ENCODE measurements at places on chromosomes 5 and 9.

DNA sequence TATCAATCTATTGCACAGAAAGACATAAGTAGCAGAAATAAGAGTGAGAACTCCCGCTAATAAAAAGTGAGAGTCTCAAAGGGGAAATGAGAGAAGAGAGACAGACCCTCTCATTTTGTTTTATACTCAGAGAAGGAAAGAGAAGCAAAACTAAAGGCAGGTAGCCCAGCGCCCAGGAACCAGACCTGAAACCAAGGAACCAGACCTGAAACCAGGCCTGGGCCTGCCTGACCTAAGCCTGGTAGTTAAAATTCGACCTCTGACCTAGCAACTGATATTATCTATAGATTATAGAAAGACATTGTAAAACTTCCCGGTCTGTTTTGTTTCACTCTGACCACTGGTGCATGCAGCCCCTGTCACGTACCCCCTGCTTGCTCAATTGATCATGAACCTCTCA, 134.5 kb upstream of the SEMA6A start:
- H3K36me3 ChIP-seq: no peaks in the 10 kb centered on the region
- no peaks in the 10 kb centered on the region for H3K4me1 ChIP-seq
- no peak for DNase-seq
- H3K27me3 ChIP-seq: no peaks in the 10 kb centered on the region

DNA sequence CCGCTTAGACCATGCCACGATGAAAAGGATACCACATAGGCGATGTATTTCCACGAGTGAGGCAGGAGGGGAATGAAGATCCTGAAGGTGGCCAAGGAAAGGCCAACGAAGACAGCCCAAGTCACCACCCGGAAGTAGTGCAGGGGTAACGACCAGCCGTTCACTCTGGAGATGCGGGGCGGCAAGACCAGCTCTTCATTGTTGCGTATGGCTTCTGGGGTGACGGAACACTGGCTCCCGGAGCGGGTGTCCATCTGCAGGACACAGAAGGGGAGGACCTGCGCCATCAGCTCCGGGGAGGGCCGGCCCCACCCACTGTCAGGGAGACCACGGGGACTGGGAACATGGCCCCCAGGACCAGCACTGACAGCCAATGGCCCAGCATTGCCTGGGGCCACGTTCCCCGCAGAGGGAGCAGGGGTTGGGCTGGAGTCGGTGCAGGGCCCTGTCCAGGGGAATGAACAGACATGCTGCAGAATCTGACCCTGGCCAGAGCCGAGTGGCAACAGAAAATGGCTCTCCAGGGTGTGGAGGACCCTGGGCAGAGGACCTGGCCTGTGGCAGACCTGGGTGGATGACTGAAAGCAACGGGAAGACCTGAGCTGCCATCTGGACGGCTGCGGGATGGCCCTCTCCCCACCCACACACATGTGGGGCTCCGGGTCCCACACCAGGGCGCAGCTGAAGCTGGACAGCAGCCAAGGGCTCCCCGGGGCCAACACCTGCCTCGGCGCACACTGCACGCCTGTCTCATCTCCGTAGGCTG, 17.7 kb downstream of the ZDHHC11B start:
- no peaks in the 10 kb centered on the region for H3K4me1 ChIP-seq
- no peak overlapping the region for H3K4me3 ChIP-seq
- peaks cover 3% of the 10 kb centered on the region for H3K27me3 ChIP-seq
- no peaks in the 10 kb centered on the region for H3K36me3 ChIP-seq

DNA sequence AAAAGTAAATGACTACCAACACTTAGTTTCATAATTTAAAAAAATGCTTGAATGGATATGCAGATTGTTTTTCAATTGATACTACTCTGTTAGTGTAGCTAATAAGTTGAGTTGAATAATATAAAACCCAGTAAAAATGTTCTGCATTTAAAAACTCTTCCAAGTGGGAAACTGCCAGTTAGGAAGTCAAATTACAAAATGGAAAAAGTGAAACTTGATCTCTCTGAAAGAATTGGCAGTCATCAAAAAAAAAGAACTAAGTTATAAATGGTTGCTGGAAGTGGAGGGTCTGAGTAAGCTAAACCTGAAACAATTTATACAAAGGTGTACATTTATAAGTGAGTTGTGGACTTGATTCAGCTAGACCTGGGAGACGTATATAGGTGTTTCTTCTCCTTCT, 52.4 kb downstream of the VCAN start:
- no peak overlapping the region for H3K4me3 ChIP-seq
- DNase-seq: no peak
- peaks cover 2% of the 10 kb centered on the region for H3K27me3 ChIP-seq
- no peaks in the 10 kb centered on the region for H3K4me1 ChIP-seq
- no peaks in the 10 kb centered on the region for H3K36me3 ChIP-seq

- peaks cover 2% of the 10 kb centered on the region for H3K4me1 ChIP-seq
- no peaks in the 10 kb centered on the region for H3K36me3 ChIP-seq
- no peak for DNase-seq
- H3K27me3 ChIP-seq: peaks cover 12% of the 10 kb centered on the region
Observed at GRCh38 chr5:59768152-59769040, 125.1 kb downstream of the PDE4D start.

GRCh38 chr5:4882186-4882585, 257.9 kb upstream of the ADAMTS16 start:
- H3K4me3 ChIP-seq: no peak overlapping the region
- no peak overlapping the region for H3K27ac ChIP-seq
- H3K4me1 ChIP-seq: no peaks in the 10 kb centered on the region
- H3K27me3 ChIP-seq: peaks cover 2% of the 10 kb centered on the region
- H3K36me3 ChIP-seq: no peaks in the 10 kb centered on the region
- DNase-seq: no peak

DNA sequence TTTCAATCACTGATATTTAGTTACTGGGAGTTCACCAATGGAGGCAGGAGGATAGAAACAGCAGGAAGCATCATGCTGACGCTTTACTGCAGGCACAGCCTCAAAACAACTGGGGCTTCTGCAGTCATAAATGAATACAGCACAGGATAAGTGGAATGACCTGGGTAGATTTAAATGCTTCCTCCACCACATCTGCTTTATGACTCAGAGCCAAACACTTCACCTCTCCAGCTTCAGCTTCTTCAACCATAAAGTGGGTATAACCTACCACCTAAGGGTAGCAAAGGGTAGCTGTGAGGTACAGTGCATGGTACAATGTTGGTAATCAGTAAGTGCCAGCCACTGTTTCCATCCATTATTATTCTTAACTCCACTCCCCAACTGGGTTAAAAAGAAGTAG, 28.4 kb downstream of the RASEF start:
- H3K36me3 ChIP-seq: no peaks in the 10 kb centered on the region
- H3K27me3 ChIP-seq: no peaks in the 10 kb centered on the region
- no peak for DNase-seq
- H3K4me3 ChIP-seq: no peak overlapping the region

GRCh38 chr5:177591690-177592009, 353 bp upstream of the TMED9 start:
- peaks cover 29% of the 10 kb centered on the region for H3K4me1 ChIP-seq
- peaks cover 7% of the 10 kb centered on the region for H3K36me3 ChIP-seq
- no peak for DNase-seq
- peak overlapping the region; percentile 96 for H3K4me3 ChIP-seq

GRCh38 chr9:126390923-126391322, 64.3 kb downstream of the MVB12B start:
- H3K36me3 ChIP-seq: peaks cover 4% of the 10 kb centered on the region
- no peak overlapping the region for H3K27ac ChIP-seq
- H3K27me3 ChIP-seq: peaks cover 1% of the 10 kb centered on the region

GRCh38 chr9:136848393-136849037, 694 bp upstream of the PHPT1 start:
- peak; percentile 35 for DNase-seq
- H3K27me3 ChIP-seq: peaks cover 27% of the 10 kb centered on the region
- H3K27ac ChIP-seq: peak overlapping the region; percentile 90
- peaks cover 3% of the 10 kb centered on the region for H3K36me3 ChIP-seq

DNA sequence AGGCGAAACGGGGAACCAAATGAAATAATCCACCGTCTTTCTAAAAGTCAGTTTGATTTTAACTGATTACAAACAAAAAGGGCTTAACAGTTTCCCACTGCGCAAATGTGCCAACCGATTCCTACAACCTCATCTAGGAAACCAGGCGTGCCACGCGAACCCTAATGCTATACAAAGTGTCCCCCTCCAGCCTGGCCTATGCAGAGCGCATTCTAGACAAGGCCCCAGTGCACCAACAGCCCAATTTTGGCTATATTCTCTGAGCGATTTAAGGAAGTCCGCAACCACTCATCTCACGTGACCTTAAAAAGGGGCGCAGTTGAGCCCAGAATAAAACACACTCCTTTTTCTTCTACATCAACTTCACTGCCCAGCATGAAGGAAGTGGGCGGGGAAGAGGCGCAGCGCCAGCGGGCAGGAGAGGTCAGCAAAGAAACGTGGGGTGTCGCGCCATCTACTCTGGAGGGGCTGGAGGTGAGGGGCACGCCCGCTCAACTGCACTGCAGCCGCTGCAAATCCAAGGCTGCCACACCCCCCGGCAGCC, 779 bp downstream of the FAM13B start:
- peak overlapping the region; percentile 95 for H3K27ac ChIP-seq
- peak overlapping the region; percentile 100 for H3K4me3 ChIP-seq
- peaks cover 6% of the 10 kb centered on the region for H3K27me3 ChIP-seq
- H3K4me1 ChIP-seq: peaks cover 75% of the 10 kb centered on the region

- H3K36me3 ChIP-seq: peaks cover 5% of the 10 kb centered on the region
- no peak for DNase-seq
- peaks cover 9% of the 10 kb centered on the region for H3K4me1 ChIP-seq
- H3K27ac ChIP-seq: no peak overlapping the region
- no peaks in the 10 kb centered on the region for H3K27me3 ChIP-seq
- no peak overlapping the region for H3K4me3 ChIP-seq
Observed at GRCh38 chr5:160108124-160108523, 11.1 kb downstream of the PWWP2A start.

- H3K4me1 ChIP-seq: no peaks in the 10 kb centered on the region
- H3K4me3 ChIP-seq: no peak overlapping the region
- no peaks in the 10 kb centered on the region for H3K27me3 ChIP-seq
- H3K36me3 ChIP-seq: no peaks in the 10 kb centered on the region
- H3K27ac ChIP-seq: no peak overlapping the region
Observed at GRCh38 chr9:128383007-128383753, 12.0 kb downstream of the URM1 start.

GRCh38 chr9:6757132-6757455, 679 bp upstream of the KDM4C start:
- peaks cover 39% of the 10 kb centered on the region for H3K4me1 ChIP-seq
- peaks cover 21% of the 10 kb centered on the region for H3K27me3 ChIP-seq
- H3K27ac ChIP-seq: peak overlapping the region; percentile 99
- no peaks in the 10 kb centered on the region for H3K36me3 ChIP-seq
- peak; percentile 80 for DNase-seq
- H3K4me3 ChIP-seq: peak overlapping the region; percentile 99

- H3K27me3 ChIP-seq: no peaks in the 10 kb centered on the region
- no peaks in the 10 kb centered on the region for H3K36me3 ChIP-seq
- DNase-seq: no peak
Observed at GRCh38 chr5:6105320-6105719, 273.0 kb downstream of the MED10 start.

DNA sequence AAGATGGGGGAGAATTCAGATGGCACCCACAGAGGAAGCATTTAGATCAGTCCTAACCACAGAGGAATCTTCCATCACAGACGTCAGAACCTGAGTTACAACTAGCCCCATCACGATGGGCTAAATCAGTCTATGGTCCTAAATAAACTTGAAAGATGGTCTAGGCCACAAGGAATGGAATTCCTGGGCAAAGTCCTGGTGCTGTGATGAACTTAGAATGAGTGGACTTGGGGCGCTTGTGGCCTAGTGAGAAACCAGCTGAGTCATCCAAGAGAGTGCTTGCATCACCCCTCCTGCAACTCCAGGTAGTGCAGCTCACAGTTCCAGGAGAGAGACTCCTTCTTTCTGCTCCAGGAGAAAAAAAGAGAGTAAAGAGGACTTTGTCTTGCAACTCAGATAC, 722.9 kb upstream of the RGMB start:
- H3K27me3 ChIP-seq: no peaks in the 10 kb centered on the region
- no peak for DNase-seq
- H3K4me3 ChIP-seq: no peak overlapping the region
- H3K27ac ChIP-seq: no peak overlapping the region

GRCh38 chr5:73142035-73142434, 21.7 kb downstream of the TMEM171 start:
- no peak for DNase-seq
- no peaks in the 10 kb centered on the region for H3K4me1 ChIP-seq
- no peak overlapping the region for H3K4me3 ChIP-seq
- H3K27ac ChIP-seq: no peak overlapping the region
- H3K27me3 ChIP-seq: peaks cover 6% of the 10 kb centered on the region
- no peaks in the 10 kb centered on the region for H3K36me3 ChIP-seq

DNA sequence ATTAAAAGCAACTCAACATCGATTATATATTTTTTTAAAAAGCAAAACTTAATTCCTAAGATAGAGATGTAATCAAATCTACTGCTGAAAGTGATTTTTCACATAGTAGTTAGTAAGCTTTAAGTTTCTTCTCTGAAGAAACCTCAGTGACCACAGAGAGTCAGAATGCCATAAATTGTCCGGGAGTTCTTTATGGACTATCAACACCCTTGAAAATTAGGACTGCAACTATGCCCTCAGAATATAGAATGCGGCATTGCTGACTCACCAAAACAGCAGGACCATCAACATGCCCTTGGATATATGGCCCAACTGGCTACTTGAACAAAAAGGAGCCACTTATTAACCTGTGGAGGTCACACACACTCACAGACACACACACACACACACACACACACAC, 228.9 kb upstream of the SNX2 start:
- no peak overlapping the region for H3K27ac ChIP-seq
- H3K36me3 ChIP-seq: no peaks in the 10 kb centered on the region
- H3K4me1 ChIP-seq: no peaks in the 10 kb centered on the region
- H3K27me3 ChIP-seq: peaks cover 3% of the 10 kb centered on the region

DNA sequence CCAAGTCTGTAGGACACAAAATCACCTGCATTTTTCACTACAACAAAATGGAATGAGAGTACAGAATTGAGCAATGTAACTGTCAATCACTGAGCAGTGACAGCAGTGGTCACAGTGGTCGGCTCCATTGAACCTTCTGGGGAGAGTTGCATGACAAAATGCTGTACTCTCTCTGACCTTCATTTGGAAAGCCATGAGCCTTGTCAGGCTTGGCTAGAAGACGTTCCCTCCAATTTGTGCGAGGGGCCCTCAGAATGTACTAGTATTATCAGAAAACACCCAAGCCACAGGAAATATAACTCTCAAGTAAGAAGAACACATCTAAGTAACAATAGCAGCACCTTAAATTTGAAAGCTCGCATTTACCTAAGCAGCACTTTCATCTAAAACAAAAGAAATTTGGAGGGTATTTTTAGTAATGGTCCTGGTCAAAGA, 425.6 kb upstream of the MEF2C start:
- H3K27ac ChIP-seq: peak overlapping the region; percentile 56
- no peak overlapping the region for H3K4me3 ChIP-seq
- no peaks in the 10 kb centered on the region for H3K36me3 ChIP-seq
- no peaks in the 10 kb centered on the region for H3K27me3 ChIP-seq
- H3K4me1 ChIP-seq: peaks cover 19% of the 10 kb centered on the region
- no peak for DNase-seq

DNA sequence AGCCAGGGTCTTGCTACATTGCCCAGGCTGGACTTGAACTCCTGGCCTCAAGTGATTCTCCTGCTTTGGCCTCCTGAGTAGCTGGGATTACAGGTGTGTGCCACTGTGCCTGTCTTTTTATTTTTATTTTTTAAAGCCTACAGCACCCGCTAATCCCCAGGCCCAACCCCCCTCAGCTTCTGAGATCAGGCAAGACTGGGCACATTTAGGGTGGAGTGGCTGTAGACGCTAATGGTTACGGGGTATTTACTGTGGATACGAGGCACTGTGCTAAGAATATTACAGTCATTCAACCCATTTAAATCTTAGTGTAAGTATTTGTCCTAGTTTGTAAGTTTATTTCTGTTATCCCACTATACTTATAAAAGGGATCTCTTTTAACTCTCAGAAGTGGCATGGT, 175.2 kb downstream of the FANCC start:
- H3K4me3 ChIP-seq: no peak overlapping the region
- H3K27me3 ChIP-seq: no peaks in the 10 kb centered on the region
- no peaks in the 10 kb centered on the region for H3K36me3 ChIP-seq

All from immature natural killer cell (primary cell).